Thoracic aorta (tissue), 2 donors: ENCODE measurements at places on chromosomes 16 and 17.

DNA sequence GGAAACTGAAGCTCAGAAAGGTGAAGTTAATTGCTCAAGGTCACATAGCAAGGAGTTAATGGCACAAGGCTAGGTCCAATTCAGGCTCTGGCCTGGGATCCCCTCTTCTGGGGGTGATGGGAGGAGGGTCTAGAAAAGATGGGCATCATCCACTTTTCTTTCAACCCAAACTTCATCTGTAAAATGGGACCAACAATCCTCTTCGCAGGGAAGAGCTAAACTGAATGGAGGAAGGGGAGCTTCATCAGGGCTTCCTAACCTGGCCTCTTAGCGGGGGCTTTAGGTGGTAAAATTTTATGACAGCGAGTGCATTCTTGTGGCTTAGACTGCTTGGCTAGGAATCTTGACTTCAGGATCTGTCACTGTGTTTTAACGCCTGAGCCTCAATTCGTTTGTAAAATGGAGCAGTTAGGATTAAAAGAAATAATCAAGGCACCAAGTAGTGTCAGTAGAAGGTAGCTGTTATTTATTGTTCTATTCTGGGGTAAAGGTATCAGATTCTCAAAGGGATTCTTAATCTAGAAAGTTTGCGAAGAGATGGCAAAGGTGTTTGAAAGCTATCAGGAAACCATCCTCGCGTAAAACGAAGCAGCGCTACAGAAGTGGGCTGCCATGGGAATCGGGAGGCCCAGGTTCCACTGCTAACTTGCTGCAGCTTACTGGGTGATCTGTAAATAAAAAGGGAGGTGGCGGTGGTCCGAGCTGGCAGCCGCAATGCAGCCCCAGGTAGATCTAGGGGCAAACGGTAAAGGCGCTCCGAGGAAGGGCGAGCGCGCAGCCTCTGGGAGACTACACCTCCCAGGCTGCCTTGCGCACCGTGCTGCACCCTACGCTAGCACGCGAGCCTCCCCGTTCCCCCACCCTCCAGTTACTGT lies 1.5 kb upstream of the SRCAP start:
- peaks cover 14% of the 10 kb centered on the region for H3K36me3 ChIP-seq
- H3K4me3 ChIP-seq, result peak overlapping the region; percentile 99
- peak overlapping the region; percentile 100 for H3K27ac ChIP-seq
- no peaks in the 10 kb centered on the region for H3K27me3 ChIP-seq
- H3K4me1 ChIP-seq, result peaks cover 10% of the 10 kb centered on the region

- peak; percentile 23 for DNase-seq
- no peaks in the 10 kb centered on the region for H3K36me3 ChIP-seq
- peak overlapping the region; percentile 56 for H3K4me3 ChIP-seq
These were observed 31.6 kb downstream of the PHKB start for GRCh38 chr16:47492428-47493377.

GRCh38 chr16:4698321-4699045 lies 5.1 kb downstream of the NUDT16L1 start:
- H3K27me3 ChIP-seq, result no peaks in the 10 kb centered on the region
- no peak overlapping the region for H3K27ac ChIP-seq
- H3K36me3 ChIP-seq, result peaks cover 41% of the 10 kb centered on the region
- DNase-seq, result no peak
- no peak overlapping the region for H3K4me3 ChIP-seq

- H3K27ac ChIP-seq, result peak overlapping the region; percentile 95
- DNase-seq, result no peak
- H3K4me3 ChIP-seq, result peak overlapping the region; percentile 80
- peaks cover 13% of the 10 kb centered on the region for H3K4me1 ChIP-seq
- peaks cover 7% of the 10 kb centered on the region for H3K36me3 ChIP-seq
- H3K27me3 ChIP-seq, result no peaks in the 10 kb centered on the region
These were observed 888 bp downstream of the PIGW start for GRCh38 chr17:36535669-36536081.

GRCh38 chr16:1447965-1448364 lies 3.6 kb upstream of the CCDC154 start:
- H3K27me3 ChIP-seq, result no peaks in the 10 kb centered on the region
- H3K4me1 ChIP-seq, result no peaks in the 10 kb centered on the region
- H3K36me3 ChIP-seq, result peaks cover 39% of the 10 kb centered on the region

DNA sequence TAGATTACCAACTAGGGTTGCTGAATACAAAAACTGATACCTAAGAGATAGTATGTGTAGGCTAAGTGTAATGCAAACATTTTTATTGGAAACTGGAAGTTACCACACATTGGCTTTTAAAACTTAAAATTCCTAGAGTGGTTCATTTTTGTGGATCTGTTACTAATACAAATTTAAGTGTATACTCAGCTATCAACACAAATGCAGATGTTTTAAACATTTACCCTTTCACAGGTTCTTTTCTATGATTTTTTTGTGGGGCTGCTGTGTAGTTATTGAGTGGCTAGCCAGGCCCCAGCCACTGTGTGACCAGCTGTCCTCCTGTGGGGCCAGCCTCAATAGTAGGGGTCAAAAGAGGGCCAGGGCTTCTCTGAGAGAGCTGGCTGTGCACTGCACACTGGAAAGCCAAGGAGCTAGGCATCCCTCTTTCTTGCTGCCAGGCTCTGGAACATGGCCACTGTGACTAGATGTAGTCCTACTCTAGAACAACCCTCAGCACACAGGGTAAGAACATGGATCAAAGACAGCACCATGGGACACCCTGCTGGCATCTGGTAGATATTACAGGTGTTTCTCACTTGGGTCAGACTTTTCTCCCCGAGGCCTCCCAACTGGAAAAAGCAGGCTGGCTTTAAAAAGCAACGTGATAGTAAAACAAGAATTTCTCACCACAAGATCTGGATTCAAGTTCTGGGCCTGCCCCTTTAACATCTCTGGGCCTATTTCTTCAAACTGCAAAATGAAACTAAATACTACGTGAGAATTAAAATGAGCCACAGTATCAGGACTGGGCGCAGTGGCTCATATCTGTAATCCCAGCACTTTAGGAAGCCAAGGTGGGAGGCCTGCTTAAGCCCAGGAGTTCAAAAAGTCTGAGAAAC lies 7.3 kb upstream of the VEZF1 start:
- H3K36me3 ChIP-seq, result no peaks in the 10 kb centered on the region
- no peak overlapping the region for H3K4me3 ChIP-seq
- H3K27me3 ChIP-seq, result no peaks in the 10 kb centered on the region
- DNase-seq, result peak; percentile 9
- no peaks in the 10 kb centered on the region for H3K4me1 ChIP-seq
- peak overlapping the region; percentile 49 for H3K27ac ChIP-seq

DNA sequence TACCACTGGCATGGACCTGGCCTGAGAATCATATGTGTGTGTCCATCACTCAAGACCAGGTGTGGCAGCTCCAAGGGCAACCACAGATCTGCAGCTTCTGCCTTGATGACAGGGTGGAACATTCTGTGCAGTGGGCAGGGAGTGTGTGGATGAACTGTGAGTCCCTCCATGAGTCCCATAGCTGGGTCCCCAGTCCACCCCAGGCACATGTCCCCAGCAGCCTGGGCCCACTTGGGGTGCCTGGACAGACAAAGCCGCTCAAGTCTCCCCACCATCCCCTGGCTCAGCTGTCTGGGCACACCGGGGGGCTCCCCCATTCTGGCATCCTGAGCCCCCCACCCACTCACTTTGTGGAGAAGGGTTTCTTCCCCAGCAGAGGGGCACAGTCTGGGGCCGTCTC lies 4.6 kb upstream of the KRT16 start:
- no peak overlapping the region for H3K27ac ChIP-seq
- no peaks in the 10 kb centered on the region for H3K27me3 ChIP-seq
- H3K36me3 ChIP-seq, result no peaks in the 10 kb centered on the region
- no peak for DNase-seq

DNA sequence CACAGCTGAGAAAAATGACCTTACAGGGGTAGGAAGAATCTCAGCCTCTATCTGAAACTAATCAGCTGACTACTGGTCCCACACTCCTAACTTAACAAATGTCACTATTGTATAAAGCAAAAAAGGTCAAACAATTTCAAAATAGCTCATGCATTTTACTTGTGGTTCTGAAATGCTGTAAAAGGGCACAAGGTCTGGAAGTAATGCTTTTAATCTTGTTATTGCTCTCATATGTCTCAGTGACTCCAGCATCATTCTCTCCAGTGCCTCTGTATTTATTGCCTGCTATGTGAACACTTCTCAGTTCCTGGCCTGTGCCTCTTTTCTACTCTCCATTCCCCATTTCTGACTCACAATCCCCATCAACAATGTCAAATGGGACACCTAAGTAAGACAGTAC lies 937.7 kb downstream of the CDH11 start:
- peaks cover 4% of the 10 kb centered on the region for H3K4me1 ChIP-seq
- no peaks in the 10 kb centered on the region for H3K27me3 ChIP-seq
- H3K36me3 ChIP-seq, result no peaks in the 10 kb centered on the region
- H3K27ac ChIP-seq, result no peak overlapping the region
- no peak overlapping the region for H3K4me3 ChIP-seq

GRCh38 chr17:45287526-45288500 lies 25.9 kb upstream of the SPATA32 start:
- no peak overlapping the region for H3K27ac ChIP-seq
- H3K27me3 ChIP-seq, result no peaks in the 10 kb centered on the region
- H3K36me3 ChIP-seq, result peaks cover 16% of the 10 kb centered on the region

- no peak for DNase-seq
- H3K27me3 ChIP-seq, result no peaks in the 10 kb centered on the region
These were observed 506 bp downstream of the ATP5MC1 start for GRCh38 chr17:48892940-48893645.

GRCh38 chr16:8931859-8932258 lies 31.8 kb downstream of the USP7 start:
- peaks cover 4% of the 10 kb centered on the region for H3K36me3 ChIP-seq
- peaks cover 19% of the 10 kb centered on the region for H3K4me1 ChIP-seq

GRCh38 chr16:54936201-54936978 lies 5.7 kb downstream of the IRX5 start:
- peak overlapping the region; percentile 6 for H3K27ac ChIP-seq
- H3K4me1 ChIP-seq, result peaks cover 42% of the 10 kb centered on the region
- peak overlapping the region; percentile 68 for H3K4me3 ChIP-seq

DNA sequence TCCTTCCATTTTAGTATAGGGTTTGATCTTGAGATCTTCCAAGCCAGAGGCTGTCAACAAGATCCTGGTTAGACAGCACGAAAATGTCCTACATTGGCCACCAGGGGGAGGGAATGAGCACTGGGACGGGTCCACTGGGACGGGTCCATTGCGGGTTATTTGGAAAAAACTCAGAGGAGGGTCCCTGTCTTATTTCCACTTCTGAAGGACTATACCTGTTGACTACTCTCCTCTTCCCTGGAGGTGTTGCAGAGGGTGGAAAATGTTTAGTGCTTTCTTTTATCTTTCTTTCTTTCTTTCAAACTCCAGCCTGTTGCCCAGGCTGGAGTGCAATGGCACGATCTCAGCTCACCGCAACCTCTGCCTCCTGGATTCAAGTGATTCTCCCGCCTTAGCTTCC lies 2.5 kb downstream of the TTLL6 start:
- H3K27me3 ChIP-seq, result no peaks in the 10 kb centered on the region
- no peak overlapping the region for H3K4me3 ChIP-seq
- H3K4me1 ChIP-seq, result no peaks in the 10 kb centered on the region
- no peaks in the 10 kb centered on the region for H3K36me3 ChIP-seq
- H3K27ac ChIP-seq, result no peak overlapping the region

DNA sequence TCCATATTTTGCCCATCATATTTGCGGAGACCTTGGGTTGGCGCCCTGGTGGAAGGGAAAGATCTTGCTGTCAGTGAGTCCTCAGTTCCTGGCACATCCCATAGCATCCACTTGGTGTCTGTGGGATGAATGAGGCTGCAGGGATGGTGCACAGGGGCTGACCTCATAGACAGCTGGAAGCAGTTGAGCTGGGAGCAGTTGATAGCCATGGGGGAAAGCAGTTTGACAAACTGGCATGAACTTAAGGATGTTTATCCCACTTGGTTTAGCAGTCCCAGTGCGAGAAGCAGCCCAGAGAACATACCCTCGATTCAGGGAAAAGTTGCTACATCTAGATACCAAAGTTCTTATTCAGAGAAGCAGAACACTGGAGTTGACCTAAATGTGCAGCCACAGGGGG lies 80.7 kb downstream of the SNX29 start:
- peaks cover 57% of the 10 kb centered on the region for H3K4me1 ChIP-seq
- H3K36me3 ChIP-seq, result no peaks in the 10 kb centered on the region
- H3K4me3 ChIP-seq, result no peak overlapping the region
- no peak for DNase-seq

DNA sequence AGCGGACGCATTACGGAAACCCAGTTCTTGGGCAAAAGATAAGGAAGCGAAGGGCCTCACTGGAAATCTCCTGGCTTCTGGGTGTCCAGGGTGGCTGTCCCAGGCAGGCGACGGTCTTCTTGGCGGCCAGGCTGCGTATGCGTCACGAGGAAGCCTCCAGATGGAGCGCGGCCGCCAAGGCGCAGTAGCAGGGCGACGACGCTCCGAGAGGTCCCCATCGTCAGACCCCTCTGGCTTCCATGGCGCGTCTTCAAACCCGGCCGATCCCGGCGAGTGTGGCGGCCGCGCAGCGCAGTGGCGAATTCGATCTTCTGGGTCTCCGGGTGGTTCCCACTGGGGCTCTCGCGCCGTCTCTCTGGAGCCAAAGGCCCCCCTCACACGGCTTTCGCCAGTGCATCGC lies 13.8 kb upstream of the ANKRD40CL start:
- no peaks in the 10 kb centered on the region for H3K27me3 ChIP-seq
- no peak for DNase-seq
- H3K27ac ChIP-seq, result no peak overlapping the region
- H3K36me3 ChIP-seq, result no peaks in the 10 kb centered on the region

DNA sequence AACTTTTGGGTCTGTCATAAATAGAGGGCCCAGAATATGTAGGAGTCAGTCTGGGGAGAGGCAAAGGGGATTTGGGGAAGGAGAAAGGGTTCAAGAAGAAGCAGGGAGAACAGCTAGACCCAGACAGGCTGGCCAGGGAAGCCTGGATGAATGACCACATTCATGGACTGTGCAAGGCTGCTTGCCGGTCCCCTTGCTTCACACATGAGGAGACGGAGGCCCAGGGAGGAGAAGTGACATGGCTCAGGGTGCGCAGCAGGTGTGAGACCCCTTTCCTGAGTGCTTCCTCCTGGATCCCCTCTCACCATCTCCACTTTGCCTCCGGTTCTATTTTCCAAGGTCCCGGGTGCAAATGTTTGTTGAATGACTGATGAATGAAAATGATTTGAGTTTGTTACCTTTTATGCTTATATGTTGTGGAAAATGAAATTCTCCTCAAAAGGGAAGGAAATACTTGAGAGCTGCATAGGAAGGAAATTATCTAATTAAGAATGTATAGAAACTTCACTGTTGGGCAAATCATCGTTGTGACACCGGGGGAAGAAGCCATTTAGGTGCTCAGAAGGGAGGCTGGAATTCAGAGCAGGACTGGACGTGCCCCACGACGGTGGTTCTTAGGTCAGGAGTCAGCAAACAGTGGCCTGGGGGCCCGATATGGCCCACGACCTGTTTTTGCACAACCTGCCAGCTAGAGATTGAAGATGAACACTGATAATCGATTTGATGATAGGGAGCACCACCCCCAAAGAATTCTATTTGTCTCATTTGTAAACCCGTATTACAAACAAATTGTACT lies 559 bp downstream of the ITGAM start:
- no peaks in the 10 kb centered on the region for H3K36me3 ChIP-seq
- no peak overlapping the region for H3K27ac ChIP-seq
- DNase-seq, result no peak

GRCh38 chr16:81374550-81374949 lies 59.8 kb downstream of the GAN start:
- no peak overlapping the region for H3K27ac ChIP-seq
- H3K27me3 ChIP-seq, result no peaks in the 10 kb centered on the region
- no peak for DNase-seq
- no peak overlapping the region for H3K4me3 ChIP-seq
- H3K36me3 ChIP-seq, result peaks cover 3% of the 10 kb centered on the region

GRCh38 chr17:76523084-76524037 lies 14.1 kb downstream of the CYGB start:
- H3K27me3 ChIP-seq, result no peaks in the 10 kb centered on the region
- no peak overlapping the region for H3K4me3 ChIP-seq
- H3K4me1 ChIP-seq, result peaks cover 12% of the 10 kb centered on the region
- H3K27ac ChIP-seq, result no peak overlapping the region

- H3K4me3 ChIP-seq, result no peak overlapping the region
- H3K4me1 ChIP-seq, result no peaks in the 10 kb centered on the region
- no peak overlapping the region for H3K27ac ChIP-seq
- H3K36me3 ChIP-seq, result peaks cover 75% of the 10 kb centered on the region
These were observed 32.6 kb downstream of the PMP22 start for GRCh38 chr17:15232517-15232915.
